Peyer's patch (tissue), 4 donors: ENCODE measurements at places on chromosomes 11 and 22. TPM values are rescaled to one million over a fixed set of nuclear protein-coding genes. Genes with fewer than 3 reads are reported as not detected.

Gene OR52H1
- not detected for total RNA-seq

Gene PANX2
- not detected for total RNA-seq

Gene HDHD5
- total RNA-seq: 39.1 TPM

Gene TBCEL
- total RNA-seq: 37.1 TPM

DNA sequence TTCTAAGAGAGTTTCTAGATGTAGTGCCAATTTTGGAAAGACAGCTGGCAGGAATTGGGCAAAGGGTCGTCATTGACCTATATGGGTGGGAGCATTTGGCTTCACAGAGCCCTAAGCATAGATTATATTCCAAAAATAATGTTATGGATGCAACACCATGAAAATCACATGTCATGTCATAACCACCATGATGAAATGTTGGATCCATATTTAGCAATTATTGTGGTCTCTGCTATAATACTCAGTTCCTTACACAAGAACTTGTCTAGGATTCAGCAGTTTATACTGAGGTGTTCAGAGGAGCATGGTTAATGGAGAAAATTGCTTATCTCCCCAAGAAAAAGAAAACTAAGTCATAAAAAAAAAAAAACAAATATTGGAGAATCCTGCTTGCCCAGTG lies 31.6 kb downstream of the NTM start:
- no peaks in the 10 kb centered on the region for H3K36me3 ChIP-seq
- H3K4me3 ChIP-seq: no peak overlapping the region
- DNase-seq: no peak
- H3K27me3 ChIP-seq: no peaks in the 10 kb centered on the region
- H3K4me1 ChIP-seq: no peaks in the 10 kb centered on the region
- no peak overlapping the region for H3K27ac ChIP-seq

Gene EHF
- 143 TPM for total RNA-seq

- no peaks in the 10 kb centered on the region for H3K4me1 ChIP-seq
- DNase-seq: no peak
- no peak overlapping the region for H3K27ac ChIP-seq
- H3K4me3 ChIP-seq: no peak overlapping the region
- no peaks in the 10 kb centered on the region for H3K27me3 ChIP-seq
- no peaks in the 10 kb centered on the region for H3K36me3 ChIP-seq
These were observed 106.4 kb downstream of the SERGEF start for GRCh38 chr11:17906436-17906835.

Gene DGCR2
- 101 TPM for total RNA-seq

Gene TESMIN
- total RNA-seq: 10.7 TPM

DNA sequence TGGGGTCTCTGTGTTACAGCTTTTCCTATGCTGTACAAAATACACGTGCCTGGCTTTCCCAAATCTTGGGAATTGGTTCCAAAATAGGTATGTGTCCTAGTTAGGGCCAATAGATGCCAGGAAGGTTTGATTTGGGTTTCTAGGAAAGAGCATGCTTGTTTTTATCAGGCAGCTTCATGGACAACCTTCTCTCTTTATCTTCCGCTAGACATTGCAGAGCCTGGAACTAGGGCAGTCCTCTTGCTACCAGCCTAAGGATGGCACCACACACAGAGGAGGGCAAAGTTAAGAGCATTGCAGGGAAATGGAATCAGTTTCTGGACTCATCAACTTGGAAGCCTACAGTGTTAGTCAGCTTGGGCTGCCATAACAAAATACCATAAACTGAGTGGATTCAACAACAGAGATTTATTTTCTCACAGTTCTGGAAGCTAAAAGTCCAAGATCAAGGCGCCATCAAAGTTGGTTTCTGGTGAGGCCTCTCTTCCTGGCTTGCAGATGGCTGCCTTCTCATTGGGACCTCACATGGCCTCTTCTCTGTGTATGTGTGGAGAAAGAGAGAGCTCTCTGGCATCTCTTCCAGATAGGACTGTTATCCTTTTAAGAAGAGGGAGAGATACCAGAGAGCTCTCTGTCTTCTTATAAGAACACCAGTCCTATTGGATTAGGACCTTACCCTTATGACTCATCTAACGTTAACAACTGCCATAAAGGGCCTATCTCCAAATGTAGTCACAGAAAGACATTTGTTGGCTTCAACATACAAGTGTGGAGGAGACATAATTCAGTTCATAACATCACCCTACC lies 27.3 kb upstream of the CREB3L1 start:
- H3K4me1 ChIP-seq: no peaks in the 10 kb centered on the region
- no peak overlapping the region for H3K4me3 ChIP-seq
- H3K27ac ChIP-seq: no peak overlapping the region
- H3K36me3 ChIP-seq: no peaks in the 10 kb centered on the region
- no peaks in the 10 kb centered on the region for H3K27me3 ChIP-seq

DNA sequence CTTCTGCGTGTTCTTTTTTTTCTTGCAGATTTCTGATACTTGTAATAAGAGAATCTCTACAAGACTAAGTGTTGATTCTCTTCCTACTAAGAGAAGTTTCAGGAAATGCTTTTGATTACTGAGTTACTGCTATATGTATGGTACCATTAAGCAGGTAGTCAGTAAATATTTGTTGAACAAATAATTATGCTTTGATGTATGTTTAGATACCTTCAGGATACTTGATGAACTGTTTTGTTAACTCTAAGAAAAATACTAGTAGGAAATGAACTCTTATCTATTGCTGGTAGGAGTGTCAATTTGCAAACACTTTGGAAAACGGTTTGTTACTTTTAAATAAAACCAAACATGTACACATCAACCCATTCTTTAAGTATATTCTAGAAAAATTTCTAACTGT lies 90.6 kb downstream of the TMEM135 start:
- no peak overlapping the region for H3K4me3 ChIP-seq
- H3K27me3 ChIP-seq: no peaks in the 10 kb centered on the region
- no peak for DNase-seq

DNA sequence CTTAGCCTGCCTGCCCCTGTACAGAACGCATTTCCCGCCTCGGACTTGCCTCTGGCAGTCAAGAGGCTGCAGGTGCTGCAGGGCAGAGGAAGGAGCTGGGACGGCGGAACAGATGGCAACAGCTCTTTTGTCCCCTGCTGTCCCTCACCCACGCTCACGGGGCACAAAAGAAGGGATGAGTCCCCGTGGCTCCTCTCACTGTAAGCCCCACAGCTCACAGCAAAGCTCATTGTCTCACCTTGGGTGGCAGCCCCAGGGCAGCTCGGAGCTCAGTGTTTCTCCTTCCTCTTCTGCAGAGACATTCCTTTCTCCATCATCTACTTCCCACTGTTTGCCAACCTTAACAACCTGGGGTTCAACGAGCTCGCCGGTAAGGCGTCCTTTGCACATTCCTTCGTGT lies 24.3 kb downstream of the SLC25A18 start:
- no peak overlapping the region for H3K27ac ChIP-seq
- H3K36me3 ChIP-seq: no peaks in the 10 kb centered on the region
- no peak for DNase-seq

- no peak overlapping the region for H3K27ac ChIP-seq
- DNase-seq: no peak
- no peak overlapping the region for H3K4me3 ChIP-seq
- H3K4me1 ChIP-seq: peaks cover 10% of the 10 kb centered on the region
- H3K36me3 ChIP-seq: no peaks in the 10 kb centered on the region
These were observed 124.3 kb upstream of the TTC12 start for GRCh38 chr11:113189909-113190667.

DNA sequence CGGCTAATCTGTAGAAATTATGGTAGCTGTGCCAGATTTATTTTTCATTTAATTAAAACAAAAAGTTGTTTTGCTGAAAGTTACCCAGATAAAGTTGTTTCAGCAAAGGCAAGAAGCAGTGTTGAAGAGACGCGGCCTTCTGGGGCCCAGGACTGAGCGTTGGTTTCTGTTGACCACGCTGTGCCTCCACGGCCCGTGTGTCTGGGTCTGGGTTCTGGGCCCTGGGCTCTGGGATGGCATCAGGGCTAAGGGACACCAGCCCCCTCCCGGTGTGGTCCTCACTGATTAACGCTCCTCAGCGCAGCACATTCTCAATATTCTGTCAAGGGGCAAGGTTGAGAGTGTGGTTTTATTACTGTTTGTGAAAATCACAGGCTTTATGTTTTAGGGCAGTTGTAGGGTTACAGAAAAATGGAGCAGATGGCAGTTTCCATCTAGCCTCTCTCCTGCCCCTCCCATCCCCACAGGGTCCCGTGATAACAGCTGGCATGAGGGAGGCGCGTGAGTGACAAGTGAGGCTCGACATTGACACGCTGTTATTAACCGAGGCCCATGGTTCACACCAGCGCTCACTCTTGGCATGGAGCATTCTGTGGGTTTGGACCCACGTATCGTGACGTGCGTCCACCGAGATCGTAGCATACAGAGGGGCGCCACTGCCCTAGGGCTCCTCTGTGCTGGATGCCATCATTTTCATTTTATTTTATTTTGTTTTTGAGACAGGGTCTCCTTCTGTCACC lies 1231.4 kb downstream of the BRD1 start:
- H3K27me3 ChIP-seq: no peaks in the 10 kb centered on the region
- H3K36me3 ChIP-seq: no peaks in the 10 kb centered on the region
- H3K27ac ChIP-seq: no peak overlapping the region
- H3K4me1 ChIP-seq: no peaks in the 10 kb centered on the region
- DNase-seq: no peak
- no peak overlapping the region for H3K4me3 ChIP-seq

GRCh38 chr22:35864545-35865165 lies 147.0 kb downstream of the APOL5 start:
- no peak overlapping the region for H3K4me3 ChIP-seq
- no peak overlapping the region for H3K27ac ChIP-seq
- no peak for DNase-seq

- no peak overlapping the region for H3K4me3 ChIP-seq
- peaks cover 8% of the 10 kb centered on the region for H3K4me1 ChIP-seq
- peak overlapping the region; percentile 8 for H3K27ac ChIP-seq
- DNase-seq: peak; percentile 16
- peaks cover 37% of the 10 kb centered on the region for H3K36me3 ChIP-seq
- no peaks in the 10 kb centered on the region for H3K27me3 ChIP-seq
These were observed 23.2 kb downstream of the NEAT1 start for GRCh38 chr11:65445604-65446445.

- no peak overlapping the region for H3K27ac ChIP-seq
- H3K27me3 ChIP-seq: no peaks in the 10 kb centered on the region
- no peak for DNase-seq
These were observed 325.8 kb downstream of the C11orf87 start for GRCh38 chr11:109747839-109748238.

- no peaks in the 10 kb centered on the region for H3K4me1 ChIP-seq
- no peaks in the 10 kb centered on the region for H3K36me3 ChIP-seq
- DNase-seq: no peak
These were observed 219.4 kb downstream of the CADM1 start for GRCh38 chr11:115284773-115285172.

DNA sequence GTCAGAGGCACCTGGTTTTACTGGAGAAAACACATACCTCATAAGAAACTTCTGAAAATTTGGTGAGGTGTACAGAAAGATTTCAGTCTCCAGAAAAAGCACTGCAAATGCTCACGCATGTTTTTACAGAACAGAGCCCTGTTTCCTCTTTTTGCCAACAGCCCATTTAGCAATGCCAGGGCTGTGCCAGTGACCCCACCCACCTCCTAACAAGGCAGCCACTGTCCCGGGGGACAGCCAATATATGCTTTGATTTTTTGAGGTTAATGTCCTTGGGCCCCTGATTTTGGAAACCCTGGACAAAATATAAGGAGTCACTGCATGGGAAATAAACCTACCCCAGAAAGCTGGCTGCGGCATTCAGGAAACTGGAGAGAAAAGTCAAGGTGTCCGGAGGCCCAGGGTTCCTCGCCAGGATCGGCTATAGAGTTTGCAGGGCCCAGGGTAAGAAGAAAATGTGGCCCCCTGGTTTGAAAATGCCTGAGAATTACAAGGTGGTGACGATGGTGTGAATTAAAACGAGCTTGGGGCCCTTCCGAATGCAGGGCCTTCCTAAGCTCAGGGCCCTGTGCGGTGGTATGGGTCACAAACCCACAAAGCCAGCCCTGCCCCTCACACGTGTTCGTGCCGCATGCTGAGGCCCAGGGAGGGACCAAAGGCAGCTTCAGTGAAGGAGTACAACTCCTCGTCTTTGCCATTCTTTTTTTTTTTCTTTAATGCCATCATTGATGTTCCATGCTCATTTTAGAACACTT lies 71.1 kb upstream of the WNT7B start:
- peak overlapping the region; percentile 36 for H3K27ac ChIP-seq
- H3K4me3 ChIP-seq: no peak overlapping the region
- no peaks in the 10 kb centered on the region for H3K27me3 ChIP-seq
- DNase-seq: peak; percentile 40
- no peaks in the 10 kb centered on the region for H3K36me3 ChIP-seq
- H3K4me1 ChIP-seq: peaks cover 21% of the 10 kb centered on the region

GRCh38 chr11:110098645-110099044 lies 5.5 kb downstream of the ZC3H12C start:
- H3K36me3 ChIP-seq: no peaks in the 10 kb centered on the region
- H3K4me3 ChIP-seq: no peak overlapping the region
- DNase-seq: no peak
- no peak overlapping the region for H3K27ac ChIP-seq
- no peaks in the 10 kb centered on the region for H3K4me1 ChIP-seq

GRCh38 chr11:62602141-62603071 lies 741 bp upstream of the MTA2 start:
- peak overlapping the region; percentile 97 for H3K4me3 ChIP-seq
- H3K36me3 ChIP-seq: no peaks in the 10 kb centered on the region
- peak; percentile 87 for DNase-seq
- H3K27me3 ChIP-seq: no peaks in the 10 kb centered on the region
- peak overlapping the region; percentile 94 for H3K27ac ChIP-seq

Gene KLHDC7B
- 1.1 TPM for total RNA-seq

Gene RAB36
- 2.5 TPM for total RNA-seq

- no peaks in the 10 kb centered on the region for H3K36me3 ChIP-seq
- no peak overlapping the region for H3K4me3 ChIP-seq
- no peaks in the 10 kb centered on the region for H3K27me3 ChIP-seq
- DNase-seq: no peak
These were observed 1430.1 kb downstream of the LRRC4C start for GRCh38 chr11:40029391-40029790.

Gene CYTH4
- 24.2 TPM for total RNA-seq

- no peaks in the 10 kb centered on the region for H3K36me3 ChIP-seq
- no peak overlapping the region for H3K27ac ChIP-seq
- no peak for DNase-seq
- H3K27me3 ChIP-seq: no peaks in the 10 kb centered on the region
- no peaks in the 10 kb centered on the region for H3K4me1 ChIP-seq
These were observed 2.7 kb downstream of the DCDC1 start for GRCh38 chr11:31366795-31367194.

DNA sequence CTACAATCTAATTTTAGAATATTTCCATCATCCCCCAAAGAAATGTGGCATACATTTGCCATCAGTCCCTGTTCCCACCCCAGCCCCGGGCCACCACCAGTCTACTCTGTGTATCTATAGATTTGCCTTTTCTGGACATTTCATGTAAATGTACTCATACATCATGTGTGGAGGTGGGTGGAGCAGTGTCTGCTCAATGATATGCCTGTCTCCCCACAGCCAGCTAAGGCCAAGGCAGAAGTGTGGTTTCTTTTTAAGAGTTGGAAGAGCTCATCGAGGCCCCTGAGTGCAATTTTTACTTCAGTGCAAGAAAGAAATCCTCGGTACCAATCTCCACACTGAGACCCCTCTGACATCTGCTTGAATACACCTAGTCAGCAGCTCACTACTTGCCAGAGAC lies 80.5 kb downstream of the TP53I11 start:
- H3K36me3 ChIP-seq: no peaks in the 10 kb centered on the region
- no peak for DNase-seq
- H3K4me3 ChIP-seq: no peak overlapping the region
- no peak overlapping the region for H3K27ac ChIP-seq
- no peaks in the 10 kb centered on the region for H3K4me1 ChIP-seq

Gene XKR3
- not detected for total RNA-seq

- peak within 1 kb of the TSS; percentile 95 for H3K27ac ChIP-seq
- H3K4me3 ChIP-seq: peak within 1 kb of the TSS; percentile 88
- no peaks in the 10 kb centered on the region for H3K27me3 ChIP-seq
- H3K4me1 ChIP-seq: no peaks in the 10 kb centered on the region
- DNase-seq: peak; percentile 72
These were observed at the start of gene ZBTB16 for GRCh38 chr11:114059278-114059983. ZBTB16 (plus strand) TSS chr11:114059711; CDS start chr11:114063301, 3,590 bp downstream.
